ENCODE measurements at places on chromosomes 2 and 18.

DNA sequence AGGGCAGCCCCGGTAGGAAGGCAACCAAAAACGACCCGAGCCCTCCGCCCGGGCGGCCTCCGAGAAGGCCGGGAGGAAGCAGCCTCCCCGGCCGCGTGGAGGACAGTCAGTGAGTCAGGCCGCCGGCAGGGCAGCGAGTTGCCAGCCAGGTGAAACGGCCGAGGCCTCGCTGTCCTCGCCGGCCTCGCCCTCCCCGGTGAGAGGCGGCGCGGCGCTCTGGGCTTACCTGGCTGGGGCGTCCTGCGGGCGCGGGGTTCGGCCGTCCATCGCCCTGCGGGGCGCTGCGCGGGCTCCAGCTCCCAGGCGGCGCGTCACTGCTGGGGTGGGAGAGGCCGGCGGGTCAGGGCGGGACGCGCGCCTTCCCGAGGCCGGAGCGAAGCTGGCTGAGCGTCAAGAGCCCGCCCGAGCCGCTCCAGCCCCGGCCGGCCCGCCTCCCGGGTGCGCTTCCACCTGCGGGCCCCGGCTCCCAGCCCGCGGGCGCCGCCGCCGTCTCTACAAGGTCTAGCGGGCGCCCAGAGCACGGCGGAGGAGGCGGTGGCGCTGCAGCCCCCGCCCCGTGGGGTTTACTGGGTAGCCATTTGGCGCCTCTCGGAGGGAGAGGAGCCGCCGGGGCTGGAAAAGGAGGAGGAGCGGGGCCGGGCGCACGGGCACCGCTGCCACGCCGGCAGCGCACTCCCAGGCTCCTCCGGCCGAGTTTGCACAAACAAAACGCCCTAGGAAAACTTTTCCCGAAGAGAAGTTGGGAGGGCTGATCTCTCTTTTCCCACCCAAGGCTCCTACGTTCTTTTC lies 499 bp downstream of the COBLL1 start:
- DNase-seq: peak; percentile 86

GRCh38 chr2:43083710-43084698 lies 142.4 kb downstream of the ZFP36L2 start:
- DNase-seq: no peak

GRCh38 chr2:3728104-3729054 lies 25.0 kb downstream of the DCDC2C start:
- DNase-seq: peak; percentile 32

GRCh38 chr2:18413676-18414396 lies 146.6 kb downstream of the RDH14 start:
- DNase-seq: no peak

DNA sequence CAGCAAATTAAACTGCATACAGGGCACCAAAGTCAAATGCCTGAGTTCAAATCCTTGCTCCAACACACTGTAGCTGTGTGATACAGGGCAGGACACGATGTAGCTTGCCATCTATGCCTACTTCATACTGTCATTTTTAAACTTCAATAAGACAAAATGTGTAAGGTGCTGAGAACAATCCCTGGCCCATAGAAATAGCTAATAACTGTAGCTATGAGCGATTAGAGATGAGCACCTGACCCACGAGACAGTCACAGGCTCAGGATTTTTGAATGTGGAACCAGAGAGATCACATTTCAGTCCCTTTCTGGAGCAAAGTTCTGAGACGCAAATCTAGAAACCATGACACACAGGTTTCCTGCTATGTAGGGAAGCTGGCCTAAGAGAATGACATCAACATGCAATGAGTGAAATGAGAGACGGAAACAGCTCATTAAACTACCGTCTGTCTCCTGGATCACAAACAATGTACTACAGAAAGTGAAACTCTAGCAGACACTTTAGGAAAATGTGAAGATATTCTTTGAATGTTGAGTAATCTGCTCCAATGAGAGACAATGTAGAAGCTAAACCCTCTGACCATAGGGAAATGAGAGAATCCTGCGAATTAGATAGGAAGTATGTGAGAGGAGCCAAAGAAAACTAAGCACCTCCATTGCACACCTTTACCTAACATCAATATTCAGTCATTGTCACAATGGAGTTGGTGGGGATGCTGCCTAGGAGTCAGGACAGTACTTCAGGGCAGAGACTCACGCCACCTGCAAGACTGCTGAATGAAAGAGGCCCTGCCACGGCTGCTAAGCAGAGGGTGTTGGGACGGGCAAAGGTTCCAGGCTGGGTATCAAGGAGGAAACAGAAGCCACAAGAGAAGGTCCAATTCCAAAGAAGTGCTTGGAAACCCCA lies 25.5 kb downstream of the B4GALT6 start:
- peak; percentile 57 for DNase-seq

DNA sequence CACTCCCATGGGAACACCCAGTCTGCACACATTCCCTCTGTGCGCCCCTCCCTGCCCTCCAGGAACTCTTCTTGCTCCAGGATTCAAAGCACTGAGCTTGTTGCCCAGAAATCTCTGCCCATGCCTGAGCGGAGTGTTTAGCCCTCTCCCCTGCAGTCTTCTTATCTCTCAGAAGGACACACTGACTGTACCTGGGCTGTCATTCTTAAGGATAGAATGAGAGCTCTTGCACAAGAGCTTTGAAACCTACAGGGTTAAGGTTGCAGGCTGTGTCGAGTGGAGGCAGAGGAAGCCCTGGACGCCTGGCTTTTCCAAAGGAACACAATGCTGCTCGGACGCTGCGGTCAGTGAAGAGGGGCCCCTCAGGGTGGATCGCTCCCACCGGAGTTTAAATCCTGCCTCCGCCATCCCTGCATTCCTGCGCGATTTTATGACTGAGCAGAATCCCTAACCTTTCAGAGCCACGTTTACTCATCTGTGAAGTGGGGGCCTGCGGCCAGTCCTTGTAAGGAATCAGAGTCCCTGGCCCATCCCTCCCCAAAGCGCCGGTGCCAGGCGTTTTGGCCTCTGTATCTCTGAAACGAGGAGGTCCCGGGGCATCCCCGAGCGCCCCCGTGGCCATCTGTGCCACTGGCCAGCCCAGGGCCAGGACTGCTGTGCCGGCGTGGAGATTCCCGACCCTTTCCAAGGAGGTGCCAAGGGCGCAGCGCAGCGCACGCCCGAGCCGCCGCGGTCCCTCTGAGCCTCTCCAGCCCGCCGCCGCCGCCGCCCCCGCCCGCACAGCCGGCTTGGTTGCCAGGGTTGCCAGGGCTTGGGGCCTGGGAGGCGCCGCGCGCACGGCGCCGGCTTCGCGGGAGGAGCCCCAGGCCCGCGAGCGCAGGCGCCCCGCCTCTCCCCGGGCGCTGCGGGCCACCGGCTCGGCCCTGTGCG lies 58.9 kb downstream of the FAM168B start:
- no peak for DNase-seq

DNA sequence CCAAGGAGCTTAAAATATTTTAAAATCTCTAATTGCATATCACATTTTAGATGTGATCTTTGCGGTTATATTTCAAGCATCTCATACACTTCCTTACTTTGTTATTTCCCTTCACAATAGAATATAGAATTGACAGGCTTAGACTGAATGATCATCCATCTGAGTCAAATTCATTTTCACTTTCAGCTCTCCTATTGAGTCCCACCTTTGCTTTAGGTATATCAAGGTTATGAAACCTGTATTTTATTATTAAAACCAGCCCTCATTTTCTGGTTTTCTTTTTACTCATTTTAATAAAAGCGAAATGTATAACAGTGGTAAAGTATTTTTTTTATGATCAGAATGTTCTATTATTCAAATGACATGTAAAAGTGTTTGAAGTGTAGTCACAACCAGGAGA lies 162.9 kb upstream of the KYNU start:
- no peak for DNase-seq

GRCh38 chr2:136214307-136215200 lies 96.6 kb upstream of the CXCR4 start:
- no peak for DNase-seq

DNA sequence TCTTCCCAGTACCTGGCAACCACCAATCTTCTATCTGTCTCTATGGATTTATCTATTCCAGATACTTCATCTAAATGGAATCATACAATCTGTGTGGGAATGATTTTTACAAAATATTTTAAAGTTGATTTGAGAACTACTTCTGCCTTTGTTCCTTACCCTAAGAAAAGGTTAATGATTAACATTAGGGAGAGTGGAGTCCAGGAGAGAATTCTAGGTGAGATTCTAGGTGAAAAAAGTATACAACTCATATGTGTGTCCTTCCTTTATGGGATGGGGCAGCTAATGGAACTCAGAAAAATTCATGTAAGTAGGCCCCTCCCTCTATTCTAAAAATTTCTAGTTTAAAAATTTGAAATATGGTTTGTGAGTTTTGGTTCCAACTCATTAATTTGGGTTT lies 35.9 kb upstream of the WDSUB1 start:
- no peak for DNase-seq

- DNase-seq: no peak
Measured at GRCh38 chr2:203718087-203718486, 11.6 kb downstream of the CD28 start.

DNA sequence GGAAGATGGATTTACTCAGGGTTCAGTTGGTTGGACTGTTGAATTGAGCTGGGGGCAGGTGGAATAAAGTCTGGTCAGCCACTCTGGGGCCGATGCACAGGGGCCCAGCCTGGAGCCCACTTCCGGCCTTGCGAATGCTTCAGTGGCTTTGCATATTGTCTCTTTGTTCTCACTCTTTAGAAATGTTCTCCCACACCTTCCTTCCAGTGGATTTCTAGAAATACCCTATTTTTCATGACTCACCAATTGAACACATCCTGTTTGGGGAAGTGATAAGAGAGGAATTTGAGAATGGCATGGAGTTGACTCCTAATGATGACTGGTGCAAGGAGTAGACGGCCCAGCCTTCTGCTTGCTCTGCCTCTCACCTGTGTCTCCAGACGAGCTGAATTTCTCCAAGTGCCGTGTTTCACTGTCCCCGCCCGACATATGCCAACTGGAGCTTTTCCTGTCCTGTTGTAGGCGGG lies 28.1 kb downstream of the ASAP2 start:
- DNase-seq: no peak

GRCh38 chr18:57866355-57866754 lies 63.2 kb upstream of the ATP8B1 start:
- DNase-seq: no peak

- no peak for DNase-seq
Measured at GRCh38 chr18:12038082-12038638, 55.5 kb upstream of the ANKRD62 start.

DNA sequence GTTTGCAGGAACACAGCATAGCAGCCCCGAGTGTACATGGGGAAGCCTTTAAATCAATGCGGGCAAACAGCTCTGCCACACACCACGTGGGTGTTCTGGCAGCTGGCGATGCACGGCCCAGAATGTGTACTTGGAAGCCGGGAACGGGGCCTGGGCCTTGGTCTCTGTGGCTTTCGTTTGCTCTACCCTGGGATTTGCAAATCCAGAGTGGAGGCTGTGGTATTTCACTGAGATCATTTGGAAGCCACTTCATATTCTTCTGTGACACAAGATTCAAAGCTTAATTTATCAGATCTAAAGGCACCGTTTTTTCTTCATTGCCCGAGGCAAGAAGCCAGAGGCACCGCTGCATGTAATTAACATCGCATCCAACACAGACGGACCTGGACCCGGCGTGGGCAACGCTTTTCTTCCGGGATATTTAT lies 246.3 kb upstream of the MYT1L start:
- no peak for DNase-seq

- DNase-seq: no peak
Measured at GRCh38 chr2:44906972-44907371, 34.5 kb upstream of the SIX3 start.

DNA sequence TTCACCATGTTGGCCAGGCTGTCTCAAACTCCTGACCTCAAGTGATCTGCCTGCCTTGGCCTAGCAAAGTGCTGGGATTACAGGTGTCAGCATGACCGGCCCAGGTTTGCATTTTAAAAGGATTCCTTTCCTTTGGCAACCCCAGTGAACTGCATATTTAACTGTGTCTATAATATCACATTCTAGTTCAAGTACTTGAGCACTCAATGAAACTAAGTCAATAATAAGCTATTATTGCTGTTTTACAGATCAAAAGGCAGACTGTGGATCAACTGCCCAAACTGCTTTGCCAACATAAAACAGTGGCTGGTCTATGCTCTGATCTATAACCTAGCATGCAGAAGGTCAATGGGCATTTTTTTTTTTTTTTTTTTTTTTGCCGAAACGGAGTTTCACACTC lies 144.5 kb downstream of the USP34 start:
- no peak for DNase-seq

DNA sequence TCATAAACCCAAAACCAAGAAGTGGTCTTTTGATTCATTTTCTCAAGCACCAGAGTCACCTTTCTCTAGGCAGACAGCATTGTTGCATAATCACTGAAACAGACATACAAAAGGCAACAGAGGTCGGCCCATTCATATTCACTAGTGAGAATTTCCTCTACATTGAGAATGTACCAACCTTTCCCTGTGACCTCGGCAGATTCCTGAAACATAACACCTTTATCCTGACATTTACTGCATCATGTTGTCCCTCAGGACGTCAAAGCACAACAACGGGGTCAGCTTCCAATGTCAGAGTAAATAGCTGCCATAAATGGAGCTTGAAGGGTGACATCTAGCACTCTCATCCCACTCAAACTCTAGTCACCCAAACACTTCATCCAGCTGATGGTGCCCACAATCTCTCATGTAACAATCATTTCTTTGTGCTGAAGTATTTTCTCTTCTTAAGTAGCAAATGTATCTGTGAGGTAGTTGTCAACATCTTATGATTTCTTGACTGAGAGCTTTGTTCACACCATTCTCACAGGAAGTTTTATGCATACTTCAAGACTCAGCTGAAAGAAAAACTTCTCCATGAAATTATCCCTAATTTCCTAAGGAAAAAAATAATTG lies 802.6 kb upstream of the CHAC2 start:
- DNase-seq: no peak

GRCh38 chr18:78805840-78806239 lies 173.8 kb upstream of the SALL3 start:
- DNase-seq: no peak

DNA sequence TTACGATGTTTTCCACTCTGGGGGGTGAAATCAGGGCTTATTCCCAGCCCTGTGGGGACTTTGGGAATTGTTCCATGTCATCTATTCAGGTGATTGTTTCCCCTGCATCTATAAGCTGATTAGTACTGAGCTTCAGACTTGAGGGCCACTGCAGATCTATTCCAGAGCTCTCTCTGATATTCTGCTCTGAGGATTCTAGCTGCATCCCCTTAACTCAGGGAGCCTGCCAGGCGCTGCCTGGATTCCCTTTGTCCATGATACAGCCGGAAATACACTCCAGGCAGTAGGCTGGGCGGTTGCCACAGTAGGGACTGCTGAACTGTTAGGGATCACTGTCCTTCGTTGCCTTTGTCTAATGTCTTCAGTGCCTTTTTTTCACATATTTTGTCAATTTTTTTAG lies 31.3 kb downstream of the PTRHD1 start:
- no peak for DNase-seq

DNA sequence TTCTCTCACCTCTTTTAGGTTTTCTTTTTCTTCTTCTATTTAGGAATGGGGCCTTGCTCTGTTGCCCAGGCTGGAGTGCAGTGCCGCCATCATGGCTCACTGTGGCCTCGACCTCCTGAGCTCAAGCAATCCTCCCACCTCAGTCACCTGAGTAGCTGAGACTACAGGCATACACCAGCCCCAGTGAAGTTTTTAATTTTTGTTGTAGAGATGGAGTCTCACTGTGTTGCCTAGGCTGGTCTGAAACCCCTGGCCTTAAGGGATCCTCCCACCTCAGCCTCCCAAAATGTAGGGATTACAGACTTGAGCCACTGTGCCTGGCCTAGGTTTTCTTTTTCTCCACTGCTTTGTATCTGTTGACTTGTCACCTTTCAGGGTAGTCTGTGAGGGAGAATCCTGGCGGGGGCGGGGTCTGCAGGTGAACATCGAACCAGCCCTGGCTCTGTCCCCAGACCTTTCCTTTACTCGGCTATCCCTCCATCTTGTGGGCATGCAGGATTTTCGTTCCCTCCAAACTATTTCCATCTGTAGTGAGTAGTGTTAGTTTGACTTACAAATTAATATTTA lies 21.7 kb downstream of the NCK2 start:
- no peak for DNase-seq

Measured in large intestine (tissue), 12 donors.